ENCODE measurements at places on chromosomes 2 and 18. TPM values are rescaled to one million over a fixed set of nuclear protein-coding genes. Genes with fewer than 3 reads are reported as not detected.

GRCh38 chr18:11324956-11325882 lies 175.8 kb upstream of the PIEZO2 start:
- no peak overlapping the region for H3K27ac ChIP-seq
- H3K27me3 ChIP-seq = no peaks in the 10 kb centered on the region
- no peaks in the 10 kb centered on the region for H3K4me1 ChIP-seq

QPCT gene
- total RNA-seq = 1.0 TPM

DNA sequence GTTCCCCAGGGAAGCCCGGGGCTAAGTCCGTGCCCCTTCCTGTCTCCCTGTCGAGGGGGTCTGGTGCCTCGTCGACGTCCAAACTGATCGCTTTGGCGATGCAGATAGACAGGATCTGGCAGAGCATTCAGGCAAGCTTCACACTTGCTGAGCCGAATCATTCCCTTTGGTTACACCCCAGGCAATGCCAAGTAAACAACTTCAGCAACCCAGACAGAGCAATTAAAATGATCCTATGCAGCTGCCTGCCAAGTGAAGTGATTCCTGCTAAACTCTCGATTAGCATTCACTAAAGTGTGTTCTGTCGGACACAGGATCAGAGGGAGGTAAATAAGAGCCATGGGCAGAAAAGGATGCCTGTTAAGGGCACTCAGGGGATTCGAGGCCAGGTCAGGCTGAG lies 108.2 kb upstream of the RAB12 start:
- H3K4me1 ChIP-seq = peaks cover 6% of the 10 kb centered on the region
- DNase-seq = no peak
- no peaks in the 10 kb centered on the region for H3K27me3 ChIP-seq
- H3K27ac ChIP-seq = no peak overlapping the region
- H3K36me3 ChIP-seq = no peaks in the 10 kb centered on the region
- H3K4me3 ChIP-seq = no peak overlapping the region

UGT1A5 gene
- total RNA-seq = 2.9 TPM

- no peak for DNase-seq
- H3K4me3 ChIP-seq = no peak overlapping the region
- H3K4me1 ChIP-seq = no peaks in the 10 kb centered on the region
- no peaks in the 10 kb centered on the region for H3K27me3 ChIP-seq
- H3K27ac ChIP-seq = no peak overlapping the region
- H3K36me3 ChIP-seq = no peaks in the 10 kb centered on the region
Measured at GRCh38 chr18:33957707-33958106, 267.0 kb downstream of the NOL4 start.

LIPG gene
- total RNA-seq = 981 TPM

DNA sequence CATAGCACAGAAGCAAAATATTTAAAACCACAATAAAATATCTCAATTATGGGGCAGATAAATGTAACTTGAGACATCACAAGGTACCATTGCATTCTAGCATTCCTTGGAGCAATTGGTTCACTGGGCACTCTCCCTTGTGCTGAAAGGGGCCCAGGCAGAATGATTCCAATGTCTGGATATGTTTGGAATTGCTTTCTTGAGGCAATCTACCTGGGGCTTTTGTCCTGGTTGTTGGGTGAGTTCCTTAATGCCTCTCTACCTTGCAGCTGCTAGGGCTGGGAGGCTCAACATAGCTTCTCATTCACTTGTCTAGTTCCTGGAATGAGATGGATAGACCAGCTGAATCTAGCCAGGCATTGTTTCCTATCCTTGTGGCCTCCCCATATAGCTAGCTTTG lies 539.6 kb upstream of the FSHR start:
- H3K27ac ChIP-seq = no peak overlapping the region
- no peak overlapping the region for H3K4me3 ChIP-seq
- H3K27me3 ChIP-seq = no peaks in the 10 kb centered on the region
- no peaks in the 10 kb centered on the region for H3K36me3 ChIP-seq
- no peak for DNase-seq
- no peaks in the 10 kb centered on the region for H3K4me1 ChIP-seq

GRHL1 gene
- total RNA-seq = 8.6 TPM

DNA sequence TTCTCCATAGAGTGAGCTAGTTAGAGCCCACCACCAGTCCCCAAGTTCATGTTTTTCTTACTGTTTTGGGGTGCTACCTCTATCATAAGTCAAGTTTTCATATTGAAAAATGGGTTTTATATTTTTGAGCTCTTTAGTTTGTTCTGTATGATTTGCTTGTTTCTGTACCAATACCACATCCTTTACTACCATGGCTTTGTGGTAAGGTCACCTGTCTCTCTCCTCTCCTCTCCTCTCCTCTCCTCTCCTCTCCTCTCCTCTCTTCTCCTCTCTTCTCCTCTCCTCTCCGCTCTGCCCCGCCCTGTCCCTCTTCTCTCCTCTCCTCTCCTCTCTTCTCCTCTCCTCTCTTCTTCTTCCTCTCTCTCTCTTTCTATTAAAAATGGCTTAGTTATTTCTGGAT lies 22.1 kb upstream of the LBH start:
- no peak for DNase-seq
- no peak overlapping the region for H3K27ac ChIP-seq
- peaks cover 4% of the 10 kb centered on the region for H3K4me1 ChIP-seq
- no peak overlapping the region for H3K4me3 ChIP-seq
- no peaks in the 10 kb centered on the region for H3K36me3 ChIP-seq
- H3K27me3 ChIP-seq = no peaks in the 10 kb centered on the region

All from thyroid gland (tissue), 4 donors.